ENCODE measurements at places on chromosomes 7 and 10. TPM values are rescaled to one million over a fixed set of nuclear protein-coding genes. Genes with fewer than 3 reads are reported as not detected.

PILRA gene
- 3.4 TPM for total RNA-seq

GIMAP8 gene
- total RNA-seq: 13.1 TPM

TMEM196 gene
- total RNA-seq: not detected

NUTM2B gene
- 0.70 TPM for total RNA-seq

PLAC9 gene
- not detected for total RNA-seq
